Hepatocyte (in vitro differentiated cells): ENCODE measurements at places on chromosomes 1 and 21.

- peak; percentile 45 for DNase-seq
These were observed 132.3 kb upstream of the WNT4 start for GRCh38 chr1:22275167-22275566.

DNA sequence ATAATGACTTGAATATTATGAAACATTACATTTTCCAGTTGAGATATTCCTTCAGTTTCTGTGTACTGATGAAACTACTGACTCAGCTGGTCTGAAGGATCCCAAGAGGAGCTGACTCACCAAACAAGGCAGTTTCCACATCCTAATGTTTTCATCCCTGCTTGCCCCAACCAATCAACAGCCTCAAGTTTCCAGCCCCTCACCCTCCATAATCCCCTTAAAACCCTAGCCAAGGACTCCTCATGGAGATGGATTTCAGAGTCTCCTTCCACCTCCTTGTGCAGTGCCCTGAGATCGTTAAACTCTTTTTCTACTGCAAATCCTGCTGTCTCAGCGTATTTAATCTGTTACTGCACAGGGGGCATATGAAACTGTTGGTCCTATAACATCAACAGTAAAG, 83.1 kb upstream of the HAO2 start:
- peak; percentile 67 for DNase-seq

GRCh38 chr1:43520100-43520778, 10.4 kb upstream of the PTPRF start:
- DNase-seq = no peak

DNA sequence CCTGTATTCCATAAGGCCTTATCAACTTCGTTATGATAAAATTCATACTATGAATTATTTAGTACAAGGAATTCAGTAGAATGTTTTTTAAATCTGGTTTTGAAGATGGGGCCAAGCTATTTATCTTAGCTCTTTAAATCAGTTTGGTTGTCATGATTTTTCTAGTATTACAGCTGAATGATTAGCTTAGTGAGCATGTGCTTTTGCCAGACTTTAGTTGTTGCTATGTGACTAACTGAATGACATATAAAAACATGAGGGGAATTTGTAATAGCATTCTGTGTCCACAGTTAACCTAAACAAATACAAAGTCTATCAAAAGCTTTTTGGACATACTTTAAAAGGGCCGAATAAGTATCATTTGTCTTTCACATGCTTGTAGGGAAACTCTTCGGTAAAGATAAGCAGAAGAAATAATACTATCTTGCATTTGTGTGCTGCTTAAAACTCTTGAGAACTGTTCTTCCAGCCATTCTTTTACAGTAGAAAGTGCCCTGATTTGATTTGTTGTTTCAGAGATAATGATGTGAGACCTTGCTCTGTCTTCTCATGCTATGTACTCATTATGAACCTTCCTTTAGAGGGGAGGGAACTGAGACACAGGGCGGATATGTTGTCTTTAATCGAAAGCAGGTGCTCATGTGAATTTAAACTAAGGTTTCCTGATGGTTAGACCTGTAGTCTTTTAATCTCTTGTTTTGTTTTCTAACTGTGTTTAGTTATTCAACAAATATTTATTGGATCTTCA, 18.8 kb downstream of the NEK7 start:
- DNase-seq = no peak

- peak; percentile 80 for DNase-seq
These were observed 104.9 kb upstream of the TMPRSS2 start for GRCh38 chr21:41612674-41613532.

DNA sequence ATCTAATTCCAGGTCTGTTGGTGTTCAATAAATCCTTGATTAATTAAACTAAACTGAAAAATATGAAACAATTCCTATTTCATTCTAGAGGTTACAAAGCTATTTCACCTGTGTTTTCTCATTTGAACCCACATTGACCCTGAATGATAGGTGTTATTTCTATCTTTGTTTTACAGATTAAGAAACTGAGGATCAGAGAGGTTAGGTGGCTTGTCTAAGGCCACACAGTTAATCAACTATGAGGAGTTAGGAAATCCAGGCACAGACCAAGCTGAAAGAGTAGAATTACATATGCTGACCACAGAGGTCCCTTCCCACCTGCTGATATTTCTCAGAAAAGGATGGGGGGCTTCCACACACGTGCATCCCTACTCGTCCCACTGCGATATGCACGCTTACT, 487 bp downstream of the PIGR start:
- DNase-seq = no peak

DNA sequence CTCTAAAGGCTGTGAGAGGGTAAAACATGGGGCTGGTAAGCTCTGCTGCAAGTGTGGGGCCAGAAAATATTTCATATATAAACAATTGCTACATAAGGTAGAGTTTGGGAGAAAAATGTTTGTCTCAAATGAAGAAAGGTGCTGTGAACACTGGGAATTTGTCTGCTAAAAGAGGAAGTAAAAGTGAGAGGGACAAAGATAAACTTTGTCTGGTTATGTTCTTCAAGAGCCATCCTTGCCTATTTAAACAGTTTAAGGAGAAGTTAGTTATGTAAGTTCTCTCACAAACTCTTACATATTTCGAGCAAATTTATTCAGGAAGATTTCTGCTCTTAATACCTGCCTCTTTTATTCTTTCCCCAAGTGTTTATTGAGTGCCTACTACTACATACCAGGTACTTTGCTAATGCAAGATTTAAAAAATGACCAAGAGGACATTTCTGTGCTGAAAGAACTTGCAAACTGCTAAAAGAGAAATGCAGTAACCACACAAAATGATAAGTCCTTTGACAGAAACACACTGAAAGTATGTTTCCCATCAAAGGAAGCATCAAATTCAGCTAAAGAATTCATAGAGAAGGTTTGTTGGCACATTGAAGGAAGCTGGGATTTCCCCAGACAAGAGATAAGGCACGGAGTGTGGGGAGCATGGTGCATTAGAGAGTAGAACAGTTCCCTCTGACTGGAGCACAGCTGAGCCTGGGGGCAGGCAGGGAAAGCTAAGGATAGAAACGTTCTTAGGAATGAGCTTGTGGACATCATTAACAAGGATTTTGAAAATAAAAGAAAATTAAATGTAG, 549.1 kb downstream of the PTBP2 start:
- peak; percentile 23 for DNase-seq

GRCh38 chr1:17274186-17275170, 25.6 kb downstream of the PADI3 start:
- DNase-seq = peak; percentile 35

DNA sequence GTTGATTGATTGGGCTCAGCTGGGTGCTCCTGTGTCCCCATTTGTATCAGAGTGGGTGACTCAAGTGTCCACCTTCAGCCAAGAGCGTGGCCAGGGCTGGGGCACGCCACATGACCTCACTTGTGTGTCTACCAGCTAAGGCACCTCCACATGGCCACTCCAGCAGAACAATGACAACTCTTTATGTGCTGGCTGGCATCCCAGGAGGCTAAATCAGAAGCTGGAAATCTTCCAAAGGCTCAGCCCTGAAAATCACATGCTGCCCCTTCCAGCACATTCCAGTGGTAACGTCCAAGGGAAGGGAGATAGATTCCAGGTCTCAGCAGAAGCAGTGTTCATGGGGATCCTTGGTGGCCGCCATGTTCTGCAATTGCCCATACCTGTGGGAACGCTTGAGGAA, 585.5 kb downstream of the AJAP1 start:
- no peak for DNase-seq

GRCh38 chr1:184656221-184656620, 98.4 kb downstream of the EDEM3 start:
- DNase-seq = no peak

GRCh38 chr1:9904596-9904995, 5.5 kb downstream of the CTNNBIP1 start:
- no peak for DNase-seq

- no peak for DNase-seq
These were observed 62.1 kb upstream of the PRRX1 start for GRCh38 chr1:170601866-170602265.

- DNase-seq = no peak
These were observed 578.6 kb upstream of the PBX1 start for GRCh38 chr1:163980394-163980793.

DNA sequence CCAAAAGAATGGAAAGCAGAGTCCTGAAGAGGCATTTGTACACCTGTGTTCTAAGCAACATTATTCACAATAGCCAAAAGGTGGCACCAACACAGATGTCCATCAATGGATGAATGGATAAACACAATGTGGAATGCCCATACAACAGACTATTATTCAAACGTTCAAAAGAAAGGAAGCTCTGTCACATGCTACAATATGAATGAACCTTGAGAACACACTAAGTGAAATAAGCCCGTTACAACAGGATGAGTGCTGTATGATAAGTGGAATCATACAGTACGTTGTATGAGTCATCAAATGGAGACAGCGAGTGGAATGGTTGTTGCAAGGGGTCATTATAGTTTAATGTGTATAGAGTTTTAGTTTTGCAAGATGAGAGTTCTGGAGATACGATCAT, 80.1 kb downstream of the SH3BGR start:
- DNase-seq = no peak

GRCh38 chr1:77467021-77467595, 185.3 kb downstream of the AK5 start:
- DNase-seq = no peak

GRCh38 chr1:218380125-218380977, 35.2 kb downstream of the TGFB2 start:
- DNase-seq = peak; percentile 47

DNA sequence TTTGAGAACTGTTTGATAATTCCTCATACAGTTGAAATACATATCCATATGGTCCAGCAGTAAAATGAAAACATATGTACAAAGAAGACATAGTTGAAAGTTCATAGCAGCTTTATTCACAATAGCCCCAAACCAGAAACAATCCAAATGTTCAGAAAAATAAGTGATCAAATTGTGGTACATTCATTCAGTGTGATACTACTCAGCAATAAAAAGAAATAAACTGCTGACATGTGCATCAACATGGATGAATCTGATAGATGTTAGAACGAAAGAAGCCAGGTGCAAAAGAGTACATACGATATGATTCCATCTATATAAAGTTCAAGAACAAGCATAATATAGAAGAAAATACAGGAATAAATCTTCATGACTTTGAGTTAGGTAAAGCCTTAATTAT, 77.2 kb downstream of the EVI5 start:
- no peak for DNase-seq

- DNase-seq = peak; percentile 42
These were observed 36.8 kb upstream of the BMP8B start for GRCh38 chr1:39825432-39825941.

DNA sequence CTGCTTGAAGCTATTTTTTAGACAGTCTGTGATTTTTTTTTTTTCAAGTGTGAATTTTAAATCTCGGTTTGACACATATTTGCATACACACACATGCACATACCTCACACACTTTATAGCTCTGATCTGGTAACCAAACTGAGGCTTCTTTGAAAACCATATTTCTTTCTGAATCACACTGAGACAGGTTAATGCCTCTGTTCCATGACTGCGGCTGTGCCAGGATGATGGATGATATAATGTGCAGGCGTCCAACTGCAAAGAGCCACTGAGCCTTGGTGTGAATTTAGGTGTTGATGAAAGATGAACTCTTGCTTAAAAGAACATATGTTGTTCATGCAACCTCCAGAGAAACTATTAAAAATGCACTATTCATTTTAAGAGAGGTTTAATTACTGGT, 504.0 kb upstream of the OLFM3 start:
- DNase-seq = no peak

DNA sequence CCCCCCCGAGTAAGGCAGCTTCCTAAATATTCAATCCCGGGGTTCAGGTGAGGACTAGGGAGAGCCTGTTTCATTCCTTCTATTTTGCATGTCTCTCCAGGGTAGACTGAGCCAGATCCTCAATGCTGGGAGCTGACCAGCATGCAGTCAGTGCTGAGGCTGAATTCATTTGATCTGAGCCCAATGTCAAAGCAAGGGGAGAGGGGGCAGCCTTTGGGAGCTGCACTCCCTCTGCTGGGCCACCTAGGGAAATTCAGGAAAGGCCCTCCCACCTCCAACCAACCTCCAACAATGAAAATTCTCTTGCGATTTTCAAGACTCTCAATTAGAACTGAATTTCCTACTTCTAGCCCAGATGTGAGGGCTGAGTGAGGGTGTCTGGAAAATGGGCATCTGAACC, 371.2 kb downstream of the NPHP4 start:
- peak; percentile 77 for DNase-seq

GRCh38 chr1:165222580-165222979, 133.9 kb downstream of the LMX1A start:
- DNase-seq = no peak

GRCh38 chr1:179938752-179939151, 15.9 kb upstream of the CEP350 start:
- peak; percentile 32 for DNase-seq

GRCh38 chr21:44751186-44751798, 39.9 kb upstream of the TSPEAR start:
- DNase-seq = no peak

DNA sequence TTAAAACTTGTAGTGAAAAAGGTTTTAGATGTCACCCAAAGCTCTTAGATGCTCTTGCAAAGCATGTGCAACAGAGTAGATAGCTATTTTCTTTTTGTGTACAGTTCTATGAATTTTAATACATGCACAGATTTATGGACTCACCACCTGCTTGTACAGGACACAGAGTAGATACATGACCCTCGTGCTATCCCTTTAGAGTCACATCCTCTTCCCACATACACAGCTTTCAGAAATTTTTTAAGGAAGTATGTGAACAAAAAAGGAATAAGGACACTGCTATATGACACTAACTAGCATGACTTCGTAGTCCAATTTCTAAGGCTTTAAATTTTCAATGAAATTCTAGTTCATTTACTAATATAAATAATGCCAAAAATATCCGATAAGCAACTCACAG, 60.9 kb downstream of the ABL2 start:
- DNase-seq = no peak

- no peak for DNase-seq
These were observed 6.2 kb downstream of the ECHDC2 start for GRCh38 chr1:52915211-52915854.

DNA sequence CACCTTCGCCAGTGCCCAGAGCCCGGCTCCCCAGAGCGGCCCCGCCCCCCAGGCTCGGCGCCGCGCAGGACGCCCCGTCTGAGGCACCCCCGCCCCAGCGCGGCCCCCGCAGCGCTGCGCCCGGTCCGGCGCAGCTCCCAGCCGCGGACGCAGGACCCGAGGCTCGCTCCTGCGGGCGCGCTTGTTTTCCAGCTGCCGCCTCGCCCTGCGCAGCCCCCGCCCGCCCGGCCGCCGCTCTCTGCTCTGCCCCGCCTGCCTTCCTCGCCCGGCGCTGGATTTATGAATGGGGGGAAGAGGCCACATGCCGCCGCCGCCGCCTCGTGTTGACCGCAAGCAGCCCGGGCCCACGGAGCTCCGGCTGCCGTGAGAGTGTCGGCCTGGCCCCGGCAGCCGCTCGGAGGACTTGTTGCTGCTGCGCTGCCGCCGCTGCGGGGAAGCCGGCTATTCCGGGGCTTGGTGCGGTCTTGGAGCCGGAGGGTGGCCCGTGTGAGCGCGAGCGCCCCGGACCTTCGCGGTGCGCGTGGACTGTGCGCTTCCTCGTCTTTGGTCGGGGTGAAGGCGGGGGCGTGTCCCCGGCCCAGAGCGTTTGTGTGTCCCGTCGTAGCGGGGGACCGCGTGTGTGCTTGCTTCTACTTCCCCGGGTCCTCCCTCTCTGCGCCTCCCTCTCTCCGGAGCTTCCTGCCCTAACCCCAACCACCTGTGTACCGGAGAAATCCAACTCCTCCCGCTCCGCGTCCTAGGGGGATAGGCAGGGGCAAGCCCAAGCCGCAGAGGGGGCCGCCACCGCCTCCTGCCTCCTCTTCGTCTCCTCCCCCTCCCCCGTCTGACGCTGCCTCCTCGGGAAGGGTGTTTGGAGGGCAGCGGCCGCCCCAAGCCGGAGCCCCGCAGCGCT, 736 bp downstream of the KCNC4 start:
- DNase-seq = peak; percentile 56
